GF-D8 (cell line): ENCODE measurements at places on chromosomes 2 and 18.
A peak's percentile ranks its signal among the peaks of the same experiment; 100 is the strongest.

DNA sequence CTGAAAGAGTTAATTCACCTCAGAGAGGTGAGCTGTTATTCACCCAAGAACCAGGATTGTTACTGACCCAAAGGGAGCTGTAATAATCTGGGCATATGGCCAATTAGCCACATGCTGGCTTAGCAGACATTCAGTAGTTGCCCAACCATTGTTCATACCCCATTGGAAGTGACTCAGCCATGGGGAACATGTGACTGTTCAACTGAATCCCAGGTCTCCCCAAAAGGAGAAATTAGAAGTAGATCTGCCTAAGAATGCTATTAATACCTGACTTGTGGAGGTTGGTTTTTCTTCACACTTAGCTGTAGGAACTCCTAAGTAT is 272.6 kb upstream of the UBE2E3 start:
- DNase-seq: no peak

GRCh38 chr2:157076526-157077161 is 180.9 kb upstream of the GALNT5 start:
- no peak for DNase-seq

DNA sequence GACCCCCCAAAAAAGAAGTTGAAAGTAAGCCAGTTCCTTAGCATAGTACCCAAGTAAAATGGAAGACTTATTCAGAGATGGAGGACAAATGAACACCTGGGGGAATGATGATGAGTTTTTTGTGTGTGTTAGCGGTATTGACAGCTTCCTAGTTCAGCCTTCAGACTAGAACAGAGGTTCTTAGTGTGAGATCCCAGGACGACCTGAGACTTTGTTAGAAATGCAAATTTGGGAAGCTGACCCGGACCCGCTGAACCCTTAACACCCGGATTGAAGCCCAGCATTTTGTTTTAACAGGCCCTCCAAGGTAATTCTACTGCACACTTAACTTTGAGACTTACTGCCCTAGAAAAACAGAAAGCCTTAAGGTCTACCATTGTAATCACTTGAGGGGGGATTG is 20.3 kb downstream of the SPOPL start:
- DNase-seq: no peak

GRCh38 chr2:207239754-207240494 is 74.2 kb upstream of the KLF7 start:
- no peak for DNase-seq

GRCh38 chr2:226956659-226957058 is 120.8 kb downstream of the RHBDD1 start:
- no peak for DNase-seq

GRCh38 chr2:228409493-228409892 is 228.0 kb upstream of the SPHKAP start:
- DNase-seq: no peak

GRCh38 chr2:153940511-153940910 is 68.8 kb downstream of the GALNT13 start:
- DNase-seq: no peak

DNA sequence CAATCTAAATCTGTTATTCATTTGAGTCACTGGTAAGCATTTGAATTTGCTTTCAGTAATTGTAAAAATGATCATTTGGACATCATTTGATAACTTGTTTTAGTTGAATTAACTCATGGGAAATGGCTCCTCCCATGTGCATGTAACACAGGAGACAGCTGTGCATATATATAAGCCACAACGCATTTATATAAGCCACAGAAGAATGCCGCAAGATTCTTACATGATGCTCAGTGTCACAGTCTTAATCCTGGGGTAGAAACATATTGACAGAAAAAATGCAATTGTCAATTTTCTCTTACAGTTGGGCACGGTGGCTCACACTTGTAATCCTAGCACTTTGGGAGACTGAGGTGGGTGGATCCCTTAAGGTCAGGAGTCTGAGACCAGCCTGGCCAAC is 13.3 kb upstream of the IAH1 start:
- DNase-seq: no peak

GRCh38 chr2:73070643-73071359 is 711 bp downstream of the SFXN5 start:
- no peak for DNase-seq

DNA sequence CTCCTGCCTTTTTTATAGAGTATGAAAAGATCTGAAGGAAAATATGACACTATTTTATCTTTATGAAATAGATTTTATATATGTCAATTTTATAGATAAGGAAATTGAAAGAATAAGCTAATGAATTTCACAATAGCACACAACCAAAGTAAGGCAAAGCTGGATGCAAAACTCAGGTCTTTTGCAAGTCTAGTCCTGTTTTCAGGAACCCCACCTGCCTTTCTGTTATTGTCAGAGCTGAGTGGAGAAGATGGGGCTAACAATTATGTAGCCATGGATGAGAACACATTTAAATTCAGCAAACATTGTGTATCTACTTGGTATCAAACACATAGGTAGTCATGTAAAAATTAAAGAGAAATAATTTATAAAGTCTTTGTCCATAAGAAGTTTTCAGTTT is 161.5 kb upstream of the ZEB2 start:
- DNase-seq: no peak

DNA sequence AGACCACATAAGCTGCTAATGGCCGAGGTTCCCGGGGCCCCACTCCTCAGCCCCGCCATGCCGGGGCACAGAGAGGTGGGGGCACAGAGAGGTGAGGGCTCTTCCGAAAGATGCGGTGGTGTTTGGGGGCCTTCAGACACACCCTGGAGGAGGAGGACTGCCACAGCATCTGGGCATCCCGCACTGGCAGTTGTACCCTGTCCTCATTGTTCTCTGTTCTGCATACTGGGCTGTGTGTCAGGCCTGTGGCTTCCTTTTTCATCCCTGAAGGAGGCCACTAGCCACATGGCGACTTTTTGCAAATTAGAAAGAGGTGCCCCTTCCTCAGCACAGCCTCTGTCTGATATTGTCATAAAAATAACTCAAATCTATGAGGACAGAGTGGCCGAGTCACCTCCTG is 150.1 kb downstream of the CTIF start:
- DNase-seq: no peak

DNA sequence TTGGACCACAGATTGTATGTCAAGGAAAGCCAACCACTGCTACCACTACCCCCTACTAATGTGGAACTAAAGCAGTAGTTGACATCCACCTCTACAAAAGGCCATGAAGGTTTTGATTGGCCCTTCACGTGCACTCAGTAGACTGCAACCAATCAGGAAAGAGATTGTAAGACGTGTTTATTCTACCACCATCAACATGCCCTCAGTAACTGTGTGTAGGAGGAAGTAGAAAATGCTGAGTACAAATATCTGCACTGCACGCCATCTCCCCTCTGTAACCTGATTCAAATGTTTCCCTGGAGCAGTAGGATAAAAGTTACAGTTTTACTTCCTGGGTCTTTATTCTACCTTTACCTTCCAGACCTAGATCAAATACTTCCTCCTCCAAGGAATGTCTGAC is 2.9 kb upstream of the CASP10 start:
- no peak for DNase-seq

DNA sequence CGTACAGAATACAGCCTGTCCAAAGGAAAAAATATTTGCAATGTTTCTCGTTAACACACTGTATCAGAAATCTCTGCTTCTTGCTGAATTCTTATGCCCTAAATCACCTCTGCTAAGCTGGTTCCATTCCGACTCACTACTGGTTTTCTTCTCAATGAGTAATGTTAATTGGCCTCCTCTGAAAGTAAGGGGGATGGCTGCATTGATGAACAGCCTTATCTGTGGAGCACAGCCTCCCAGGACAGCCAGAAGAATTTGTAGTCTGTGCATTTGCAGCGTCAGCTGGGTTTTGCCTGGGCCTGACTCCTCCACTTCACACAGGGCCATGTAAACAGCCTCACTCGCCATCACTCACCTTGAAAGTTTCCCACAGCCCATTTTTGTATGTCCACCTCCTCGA is 127.7 kb downstream of the RNF152 start:
- DNase-seq: no peak

GRCh38 chr2:119616421-119616820 is 62.6 kb upstream of the TMEM177 start:
- no peak for DNase-seq

- DNase-seq: no peak
Observed at GRCh38 chr18:74994502-74995418, 214.2 kb downstream of the PTGR3 start.

DNA sequence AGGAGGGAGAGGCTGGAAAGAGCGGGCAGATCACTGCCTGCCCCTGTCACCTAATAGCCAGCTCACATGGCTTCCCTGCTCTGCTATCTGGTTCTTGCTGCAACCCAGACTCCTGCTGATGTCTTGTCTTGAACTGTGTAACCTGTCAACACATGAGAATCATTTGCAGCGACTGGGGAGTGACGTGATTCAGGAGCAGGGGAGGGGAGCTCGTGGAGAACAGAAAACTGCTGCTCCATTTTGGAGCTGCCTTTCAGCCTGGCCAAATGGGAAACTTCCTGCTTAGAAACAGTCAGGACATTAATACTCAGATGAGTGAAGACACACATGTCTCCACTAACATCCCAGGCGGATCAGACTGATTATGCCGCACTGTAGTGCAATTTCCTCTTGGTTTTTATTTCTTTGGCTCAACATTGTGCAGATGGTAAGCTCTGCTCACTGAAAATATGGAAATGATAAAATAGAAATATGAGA is 38.1 kb downstream of the RPL37A start:
- DNase-seq: no peak

DNA sequence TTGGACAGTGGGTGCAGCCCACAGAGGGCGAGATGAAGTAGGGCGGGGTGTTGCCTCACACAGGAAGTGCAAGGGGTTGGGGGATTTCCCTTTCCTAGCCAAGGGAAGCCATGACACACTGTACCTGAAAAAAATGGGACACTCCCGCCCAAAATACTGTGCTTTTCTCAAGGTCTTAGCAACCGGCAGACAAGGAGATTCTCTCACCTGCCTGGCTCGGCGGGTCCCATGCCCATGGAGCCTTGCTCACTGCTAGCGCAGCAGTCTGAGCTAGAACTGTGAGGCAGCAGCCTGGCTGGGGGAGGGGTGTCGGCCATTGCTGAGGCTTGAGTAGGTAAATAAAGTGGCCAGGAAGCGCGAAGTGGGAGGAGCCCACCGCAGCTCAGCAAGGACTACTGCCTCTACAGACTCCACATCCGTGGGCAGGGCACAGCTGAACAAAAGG is 244.7 kb downstream of the NBAS start:
- no peak for DNase-seq

GRCh38 chr18:56112013-56112749 is 524.2 kb upstream of the TCF4 start:
- no peak for DNase-seq

DNA sequence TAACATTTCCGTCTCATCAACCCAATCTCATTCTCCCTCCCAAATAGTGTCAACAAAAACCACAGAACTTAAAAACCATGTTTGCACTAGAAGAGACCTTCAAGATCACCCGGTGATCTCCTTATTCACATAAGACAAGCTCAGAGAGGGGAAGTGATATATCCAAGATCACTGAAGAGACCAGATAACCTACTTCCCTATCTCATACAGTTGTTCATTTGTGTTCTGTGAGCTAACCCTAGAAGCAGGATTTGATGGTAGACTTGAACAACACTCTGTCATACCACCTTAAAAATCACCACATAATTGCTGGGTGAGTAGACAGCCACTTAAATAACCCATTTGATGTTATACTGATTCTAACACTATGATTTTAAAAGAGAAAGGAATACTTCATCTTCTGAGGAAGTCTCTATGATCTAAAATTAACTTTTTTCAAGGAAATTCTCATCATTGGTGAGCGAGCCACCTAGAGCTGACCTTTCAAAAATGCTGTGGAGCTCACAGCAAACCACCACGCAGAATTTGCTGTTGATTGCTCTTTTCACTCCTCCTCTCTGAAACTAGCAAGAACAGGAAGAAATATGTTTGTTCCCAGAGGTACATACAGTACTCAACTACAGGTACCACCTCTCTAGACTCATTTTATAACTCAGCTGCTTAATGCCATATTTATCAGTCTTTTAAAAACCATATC is 15.1 kb downstream of the AAK1 start:
- DNase-seq: peak; percentile 48

DNA sequence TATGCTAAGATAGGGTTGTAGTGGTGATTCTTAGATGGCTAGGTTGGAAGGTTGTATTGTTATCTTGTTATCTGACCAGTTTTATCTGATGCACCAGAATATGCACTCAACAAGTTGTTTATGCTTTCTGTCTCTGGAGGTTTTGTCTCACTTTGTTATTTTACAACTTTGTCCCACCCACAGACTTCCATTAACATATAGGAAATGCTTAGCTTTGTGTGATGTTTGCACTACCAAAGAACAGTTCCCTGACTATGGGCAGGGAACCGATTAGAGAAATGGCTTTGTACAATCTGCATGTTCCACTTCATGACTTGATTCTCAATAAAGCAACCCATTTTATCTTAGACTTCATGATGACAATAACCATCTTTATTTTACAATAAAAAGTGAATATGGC is 160.6 kb upstream of the CDH20 start:
- DNase-seq: no peak

- DNase-seq: no peak
Observed at GRCh38 chr2:219228911-219229304, 528 bp downstream of the ATG9A start.

DNA sequence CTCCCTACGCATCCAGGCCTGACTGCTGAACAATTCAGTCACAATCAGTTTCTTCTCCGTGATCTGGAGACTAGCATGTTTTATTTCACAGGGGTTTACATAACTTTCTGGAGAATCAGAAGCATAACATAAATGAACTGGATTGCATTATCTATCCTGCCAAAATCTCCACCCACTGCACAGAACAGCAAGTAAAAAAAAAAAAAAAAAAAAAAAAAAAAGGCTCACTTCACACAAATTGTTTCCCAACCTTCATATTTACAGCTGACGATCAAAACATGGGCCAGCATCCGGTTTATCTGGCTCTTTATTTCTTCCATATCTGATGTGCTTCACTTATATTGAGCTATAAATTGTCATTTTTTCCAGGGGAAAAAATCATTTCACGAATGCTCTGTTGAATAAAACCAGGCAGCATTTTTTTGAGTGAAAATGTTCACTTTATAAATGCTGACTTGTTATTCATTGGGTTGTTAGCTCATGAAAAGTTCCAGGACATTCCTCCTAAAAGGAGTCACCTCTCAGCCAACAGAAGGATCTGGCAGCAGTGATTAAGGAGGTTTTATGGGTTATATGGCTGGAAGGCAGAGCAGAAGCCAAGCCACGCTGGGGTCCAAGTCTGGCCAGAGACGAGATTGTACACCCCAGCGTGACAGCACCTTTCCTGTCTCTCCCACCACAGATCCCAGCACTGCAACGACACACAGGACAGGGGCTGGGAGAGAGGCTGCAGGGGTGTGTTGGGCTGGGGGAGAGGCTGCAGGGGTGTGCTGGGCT is 51.2 kb upstream of the GLI2 start:
- DNase-seq: no peak
